Uterus (tissue), 4 donors: ENCODE measurements at places on chromosomes 4 and X. TPM values are rescaled to one million over a fixed set of nuclear protein-coding genes. Genes with fewer than 3 reads are reported as not detected.

Gene KCTD8
- total RNA-seq, result 3.9 TPM

DNA sequence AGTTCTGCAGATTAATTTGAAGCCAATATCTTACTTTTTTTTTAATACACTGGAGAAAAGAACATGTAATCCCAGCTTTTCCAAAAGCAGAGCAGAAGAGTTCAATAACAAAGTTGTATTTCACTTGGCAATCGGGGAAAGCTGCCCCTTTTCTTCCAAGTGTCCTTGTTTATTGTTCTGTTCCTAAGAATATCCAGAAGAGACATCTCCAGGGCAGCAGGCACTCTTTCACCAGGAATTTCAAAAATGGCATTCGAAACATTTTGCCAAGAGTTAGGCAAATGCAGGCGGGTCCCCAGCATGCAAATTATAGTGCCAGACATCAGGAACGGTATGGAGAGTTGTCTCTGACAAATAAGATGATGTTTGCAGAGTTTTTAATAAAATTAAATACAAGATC is 494.5 kb downstream of the BCOR start:
- no peak for DNase-seq

- DNase-seq, result no peak
Measured at GRCh38 chrX:88863726-88864125, 116.7 kb downstream of the CPXCR1 start.

DNA sequence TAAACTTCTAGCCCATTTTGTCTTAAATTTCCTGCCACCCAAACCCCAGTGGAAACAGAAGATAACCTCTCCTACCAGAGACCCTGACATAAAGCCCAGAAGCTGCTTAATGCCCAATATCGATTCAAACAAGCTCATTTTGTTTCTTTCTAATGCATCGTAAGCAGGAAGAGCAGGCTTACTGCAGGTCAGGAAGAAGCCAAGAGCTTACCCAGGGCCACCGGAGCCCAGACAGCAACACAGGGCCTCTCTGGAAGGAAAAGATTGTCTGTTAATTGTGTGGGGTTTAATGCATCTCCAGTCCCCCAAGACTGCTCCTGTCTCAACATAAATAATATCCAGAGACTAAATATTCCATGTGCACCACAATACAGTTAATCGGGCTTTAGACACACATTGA is 177.3 kb upstream of the NOCT start:
- DNase-seq, result no peak

DNA sequence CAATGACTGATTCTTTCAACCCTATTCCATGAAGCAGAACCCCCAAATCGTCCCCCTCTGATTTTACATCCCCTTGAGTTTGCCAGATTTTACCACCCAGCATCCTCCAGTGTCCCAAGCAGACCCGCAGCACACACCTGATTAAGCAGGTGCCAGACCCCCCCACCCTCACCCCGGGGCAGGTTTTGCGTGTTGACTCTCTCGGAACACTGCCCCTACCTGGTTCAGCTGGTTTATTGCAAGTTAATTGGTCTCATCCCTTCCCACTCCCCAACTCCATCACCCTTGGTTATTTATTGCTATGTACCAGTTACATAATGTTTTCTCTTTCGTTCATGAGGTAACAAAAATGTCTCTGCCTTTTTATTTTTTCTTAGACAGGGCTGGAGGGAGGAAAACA is 258.4 kb downstream of the BCOR start:
- no peak for DNase-seq

DNA sequence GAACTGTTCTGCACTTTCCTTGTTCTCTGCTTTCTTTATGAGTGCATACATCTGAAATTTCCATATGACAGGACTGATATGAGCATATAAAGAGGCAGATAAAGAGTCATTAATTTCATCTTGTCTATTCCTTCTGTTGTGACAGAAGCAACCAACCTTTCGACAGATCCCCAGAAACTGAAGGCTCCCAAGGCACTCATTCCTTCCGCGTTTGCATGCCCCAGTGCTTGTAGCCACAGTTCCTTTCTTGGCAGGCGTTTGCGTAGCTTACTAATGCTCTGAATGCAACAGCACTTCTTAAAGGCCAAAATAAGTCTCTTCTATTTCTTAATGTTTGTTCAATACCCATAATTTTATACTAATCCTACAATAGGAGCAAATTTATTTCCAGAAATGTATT is 94.0 kb upstream of the TBL1X start:
- DNase-seq, result no peak

DNA sequence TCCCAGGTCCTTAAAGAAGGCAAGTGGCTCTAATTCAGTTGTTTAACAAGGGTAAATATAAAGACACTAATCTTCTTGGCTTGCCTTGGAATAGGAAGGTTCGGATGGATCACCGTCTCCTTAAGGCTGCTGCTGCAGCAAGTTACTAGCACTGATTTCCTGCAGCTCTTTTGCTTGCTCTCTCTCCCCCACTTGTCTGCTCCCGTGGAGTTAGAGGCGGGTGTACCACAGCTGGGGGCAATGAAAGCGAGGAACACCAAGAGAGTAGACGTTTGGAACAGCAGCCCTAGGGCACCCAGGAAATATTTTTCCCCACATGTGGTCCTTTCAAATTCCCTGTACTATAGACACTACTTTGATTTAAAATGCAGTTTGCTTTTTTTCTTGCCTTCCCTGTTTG is 202.2 kb downstream of the SH2D1A start:
- no peak for DNase-seq

GRCh38 chrX:153864101-153864500 is 21.9 kb downstream of the L1CAM start:
- no peak for DNase-seq

Gene SEPSECS
- 10.9 TPM for total RNA-seq

- DNase-seq, result no peak
Measured at GRCh38 chr4:169582203-169582602, 30.2 kb downstream of the NEK1 start.
